ENCODE measurements at places on chromosomes 2 and 18. TPM values are rescaled to one million over a fixed set of nuclear protein-coding genes. Genes with fewer than 3 reads are reported as not detected.
A peak's percentile ranks its signal among the peaks of the same experiment; 100 is the strongest.

CD8A gene
- polyA plus RNA-seq = not detected

DNA sequence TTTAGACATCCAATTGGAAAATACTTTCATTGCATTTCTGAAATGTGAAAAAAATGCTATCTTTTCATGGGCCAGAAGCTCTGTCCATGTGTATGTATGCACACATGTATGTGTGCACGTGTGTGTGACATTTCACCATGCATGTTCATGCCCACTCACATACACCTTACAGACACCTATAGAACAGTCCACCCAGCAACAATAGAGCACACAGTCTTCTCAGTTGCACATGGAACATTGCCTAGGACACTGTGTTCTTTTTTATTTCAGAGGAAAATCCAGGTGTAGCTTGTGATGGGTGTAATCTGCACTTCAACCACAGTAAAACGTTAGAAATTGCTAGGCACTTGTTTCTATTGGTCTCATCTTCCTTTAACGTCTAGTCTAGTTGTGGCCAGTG, 114.8 kb upstream of the RGPD4 start:
- DNase-seq = no peak

WDR43 gene
- polyA plus RNA-seq = 32.8 TPM

GRCh38 chr2:114406347-114406746, 36.1 kb upstream of the DPP10 start:
- DNase-seq = no peak

CHRNG gene
- not detected for polyA plus RNA-seq

DSG4 gene
- polyA plus RNA-seq = not detected

GRCh38 chr18:44679056-44679913, 1.4 kb upstream of the SETBP1 start:
- no peak for DNase-seq

DNAH6 gene
- 0.01 TPM for polyA plus RNA-seq

PPP1R1C gene
- 0.27 TPM for polyA plus RNA-seq

DNA sequence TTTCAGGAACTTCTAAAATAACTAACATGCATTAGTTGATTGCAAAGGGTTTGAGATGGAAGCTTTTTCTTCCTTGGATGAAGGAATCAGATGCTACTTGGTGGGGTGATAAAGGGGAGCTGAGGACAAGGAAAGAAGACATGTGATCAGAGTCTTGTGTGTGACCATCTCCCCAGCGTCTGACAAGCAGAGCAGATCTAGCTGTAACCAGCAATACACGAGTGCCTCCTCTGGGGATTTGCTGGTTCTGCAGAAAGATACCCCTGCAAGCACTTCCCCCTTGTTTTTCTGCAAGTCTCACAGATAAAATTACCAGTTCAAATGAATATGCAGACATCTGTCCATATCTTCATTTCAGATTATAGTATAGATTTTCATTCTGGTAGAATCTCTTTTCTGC, 2.7 kb downstream of the CDH7 start:
- no peak for DNase-seq

- DNase-seq = no peak
Observed at GRCh38 chr2:152583512-152584229, 133.6 kb downstream of the PRPF40A start.

DNA sequence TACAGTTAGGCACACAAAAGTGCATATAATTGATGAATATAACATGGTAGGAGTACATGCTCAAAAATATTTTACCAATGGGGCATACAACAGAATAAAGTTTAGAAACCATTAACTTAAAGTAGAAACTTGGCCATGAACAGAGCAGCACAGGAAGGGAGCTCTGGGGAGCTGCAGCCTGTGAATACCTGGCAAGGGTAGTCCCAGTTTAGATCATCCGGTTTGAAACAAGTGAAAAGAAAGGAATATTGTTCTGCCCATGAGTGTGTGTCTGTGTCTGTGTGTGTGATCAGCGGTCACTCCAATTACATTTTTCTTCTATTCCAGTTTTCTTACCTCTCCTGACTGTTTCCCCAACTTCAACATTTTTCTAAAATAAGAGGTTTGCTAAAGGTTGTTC, 233.0 kb downstream of the ALK start:
- no peak for DNase-seq

DNA sequence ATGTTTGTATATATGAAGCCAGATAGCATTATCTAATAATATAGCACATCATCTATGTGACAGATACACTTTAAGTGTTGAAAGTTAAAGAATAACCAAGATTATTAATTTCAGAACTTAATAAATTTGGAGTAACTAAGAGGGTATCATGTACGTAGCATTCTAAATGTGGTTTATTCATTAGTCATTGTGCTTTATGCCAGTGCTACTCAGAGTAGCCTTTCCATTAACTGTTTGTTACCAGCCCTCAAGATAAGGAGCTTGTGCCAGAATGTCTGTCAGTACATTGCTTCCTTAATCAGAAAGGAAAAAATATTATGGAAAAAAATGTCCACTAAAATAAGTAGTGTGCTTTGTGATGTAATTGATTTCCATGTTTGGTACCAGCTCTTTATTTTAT, 94.9 kb upstream of the TWSG1 start:
- no peak for DNase-seq

DNA sequence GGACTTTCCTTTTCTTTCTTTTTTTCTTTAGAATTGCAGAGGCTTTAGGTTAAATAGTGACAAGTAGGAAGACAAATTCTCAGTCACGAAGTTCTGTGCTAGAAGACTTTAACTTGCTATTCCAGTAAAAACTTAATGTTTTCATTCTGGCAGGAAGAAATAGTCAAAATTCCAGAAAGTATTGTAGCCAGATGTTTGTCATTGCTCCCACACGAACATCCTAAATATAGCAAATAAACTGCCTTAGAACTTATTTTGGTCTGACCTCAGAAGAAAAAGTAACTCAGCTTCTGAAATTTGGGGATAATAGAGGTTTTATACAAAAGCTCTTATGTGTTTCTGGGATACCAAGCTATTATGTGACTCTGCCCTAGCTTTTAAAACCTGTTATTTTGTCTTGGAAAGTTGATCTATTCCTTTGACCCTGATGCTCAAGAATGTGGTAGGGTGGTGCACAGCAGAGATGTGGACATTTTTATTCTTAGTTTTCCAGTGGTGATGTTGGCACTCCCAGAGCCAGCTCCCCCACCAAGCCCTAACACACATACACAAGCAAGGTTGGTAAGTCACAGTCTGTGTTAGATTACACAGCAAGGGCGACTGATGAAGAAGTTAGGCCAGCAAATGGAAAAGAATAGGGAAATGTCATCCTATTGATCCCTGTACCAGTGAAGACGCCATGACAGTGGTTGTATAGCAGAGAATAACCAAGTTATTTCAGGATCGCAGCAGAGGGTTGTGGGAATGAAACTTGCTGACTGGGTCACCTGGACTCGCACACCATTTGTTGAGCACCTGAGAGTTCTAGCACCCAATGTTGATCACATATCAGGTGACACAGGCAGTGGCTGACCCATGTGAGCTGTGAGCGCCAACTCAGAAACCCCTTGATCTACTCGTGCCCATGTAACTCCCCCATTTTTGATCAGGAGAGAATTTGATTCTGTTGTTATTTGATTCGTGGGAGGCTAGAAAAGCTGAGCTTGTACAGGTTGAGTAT, 23.7 kb downstream of the FARP2 start:
- peak; percentile 86 for DNase-seq

DNA sequence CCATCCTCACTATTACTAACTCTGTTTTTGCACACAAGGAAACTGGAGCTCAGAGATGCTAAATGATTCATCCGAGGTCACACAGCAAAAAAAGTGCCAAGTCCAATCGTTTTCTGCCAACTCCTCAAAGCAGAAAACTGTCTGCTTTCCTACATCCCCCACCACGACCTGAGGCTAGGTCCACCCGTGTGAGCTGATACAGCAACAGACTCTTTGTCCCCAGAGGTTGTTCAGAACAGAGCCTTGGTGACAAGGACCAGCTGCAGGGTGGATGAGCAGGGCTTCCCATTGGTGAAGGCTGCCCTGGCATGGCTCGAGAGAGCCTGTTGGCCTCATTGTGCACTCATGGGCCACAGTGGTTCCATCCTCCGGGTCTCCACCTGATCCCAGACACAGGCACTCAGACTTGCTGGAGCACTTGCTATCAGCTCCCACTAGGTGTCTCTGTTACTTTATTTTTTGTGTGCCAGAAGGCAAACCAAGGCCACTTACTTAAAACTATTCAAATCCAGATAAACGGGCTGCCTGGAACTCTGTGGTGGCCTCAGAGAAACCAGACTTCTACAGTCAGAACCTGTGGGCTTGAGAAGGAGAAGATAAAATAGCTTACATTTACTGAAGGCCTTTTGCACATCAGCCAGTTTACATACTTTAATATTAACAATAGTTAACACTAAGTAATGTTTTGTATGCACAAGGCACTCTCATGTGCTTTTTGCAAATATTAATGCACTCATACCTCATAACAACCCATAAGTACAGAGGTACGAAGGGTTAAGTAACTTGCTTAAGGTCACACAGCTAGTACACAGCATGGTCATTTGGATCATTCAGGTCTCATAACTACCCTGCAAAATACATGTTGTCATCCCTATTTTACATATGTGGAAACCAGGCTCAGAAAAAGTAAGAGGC, 62.9 kb upstream of the CTIF start:
- DNase-seq = no peak

- DNase-seq = no peak
Observed at GRCh38 chr18:76374330-76375281, 120.4 kb downstream of the ZNF516 start.

DNA sequence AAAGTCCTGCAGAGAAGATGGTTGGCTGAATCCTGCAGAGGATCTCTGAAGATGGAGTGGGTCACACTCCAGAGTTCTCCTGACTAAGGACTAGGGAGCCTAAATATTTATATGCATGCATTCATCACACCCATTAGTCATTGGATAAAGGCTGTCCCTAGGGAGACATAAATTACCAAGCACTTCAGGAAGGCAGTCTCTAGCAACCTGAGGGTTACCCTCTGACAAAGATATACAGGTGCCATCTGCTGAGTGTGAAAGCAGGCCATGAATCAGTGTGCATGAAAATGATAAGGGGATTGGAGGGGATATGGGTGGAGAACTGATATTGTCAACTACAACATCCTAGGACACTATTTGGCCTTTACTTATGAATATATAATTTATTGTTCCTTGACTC, 294.8 kb upstream of the DDX18 start:
- no peak for DNase-seq

DNA sequence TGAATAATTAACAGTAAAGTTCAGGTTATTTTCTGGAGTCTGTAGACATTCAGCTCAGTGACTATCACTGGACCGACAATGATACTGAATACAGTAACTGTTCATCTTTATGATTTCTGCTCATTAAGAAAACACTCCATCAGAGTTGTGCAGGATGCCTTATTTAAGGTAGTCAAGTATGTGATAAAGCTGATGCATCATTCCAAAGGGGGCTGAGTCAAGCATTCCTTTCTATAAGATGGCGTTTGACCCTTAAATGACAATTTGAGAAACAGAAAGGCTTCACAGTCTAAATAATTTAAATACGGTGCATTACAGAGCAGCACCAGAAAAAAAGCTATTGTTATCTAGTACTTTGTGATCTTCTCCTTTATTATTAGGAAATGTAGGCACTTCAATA, 131.1 kb downstream of the CDH2 start:
- no peak for DNase-seq

GRCh38 chr2:106956416-106956815, 70.4 kb upstream of the ST6GAL2 start:
- no peak for DNase-seq

GRCh38 chr2:53842891-53843290, 16.9 kb downstream of the GPR75 start:
- no peak for DNase-seq

GRCh38 chr2:61469424-61470121, 1.3 kb downstream of the USP34 start:
- no peak for DNase-seq

GIGYF2 gene
- 24.9 TPM for polyA plus RNA-seq

ERFE gene
- polyA plus RNA-seq = 1.2 TPM
